ENCODE measurements at places on chromosomes 3 and 15.

DNA sequence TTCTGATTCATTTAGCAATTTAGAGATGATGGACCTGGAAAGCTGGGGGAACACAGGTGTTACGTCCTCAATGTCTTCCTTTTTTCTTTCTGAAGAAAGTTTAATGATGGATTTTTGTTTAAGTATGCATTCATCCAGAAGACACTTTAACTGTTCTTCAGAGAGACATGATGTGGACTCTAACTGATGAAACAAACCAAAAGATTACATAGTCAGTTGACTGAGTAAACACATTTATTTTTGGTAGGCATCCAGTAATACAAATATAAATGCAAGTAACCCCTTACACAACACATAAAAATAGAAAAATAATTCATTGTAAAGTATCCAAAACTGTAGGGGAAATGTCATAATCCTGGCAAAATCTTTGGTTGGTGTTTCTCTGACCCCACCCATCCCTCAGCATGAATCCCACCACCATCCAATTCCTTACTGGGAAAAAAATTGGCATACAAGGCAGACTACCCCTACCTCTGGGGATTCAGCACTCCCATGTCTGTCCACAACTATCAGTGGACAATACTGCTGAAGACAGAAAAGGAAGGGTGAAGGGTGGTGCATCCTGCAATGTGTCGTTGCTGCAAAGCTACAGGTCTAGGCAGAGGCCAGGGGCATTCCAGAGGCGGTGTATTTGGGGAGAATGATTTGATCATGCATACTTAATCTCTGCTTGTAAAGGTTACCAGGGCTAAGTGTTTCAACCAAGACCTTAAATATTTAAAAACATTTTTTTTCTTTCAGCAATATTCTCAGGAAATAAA, 37.4 kb downstream of the THBS1 start:
- DNase-seq = no peak

GRCh38 chr15:95162069-95162468, 930.7 kb downstream of the MCTP2 start:
- no peak for DNase-seq

- no peak for DNase-seq
Observed at GRCh38 chr3:25429361-25430286, 1.6 kb downstream of the RARB start.

DNA sequence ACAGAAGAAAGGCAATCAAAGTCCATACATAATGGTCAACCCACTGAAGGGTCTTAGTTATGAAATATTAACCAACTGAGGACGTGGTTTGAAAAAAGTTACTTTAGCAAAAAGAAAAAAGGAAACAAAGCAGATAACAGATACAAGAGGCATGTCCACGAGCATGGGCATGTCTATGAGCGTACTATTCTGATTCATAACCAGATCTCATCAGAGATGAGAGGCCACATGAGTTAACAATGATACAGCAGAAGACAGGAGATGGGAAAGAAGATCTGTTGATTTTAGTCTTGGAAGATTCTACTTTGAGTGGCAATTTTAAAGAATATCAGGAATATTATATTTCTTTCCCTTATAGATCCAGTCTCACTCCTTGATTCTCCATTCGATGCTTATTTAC, 262.9 kb upstream of the SLITRK3 start:
- no peak for DNase-seq

DNA sequence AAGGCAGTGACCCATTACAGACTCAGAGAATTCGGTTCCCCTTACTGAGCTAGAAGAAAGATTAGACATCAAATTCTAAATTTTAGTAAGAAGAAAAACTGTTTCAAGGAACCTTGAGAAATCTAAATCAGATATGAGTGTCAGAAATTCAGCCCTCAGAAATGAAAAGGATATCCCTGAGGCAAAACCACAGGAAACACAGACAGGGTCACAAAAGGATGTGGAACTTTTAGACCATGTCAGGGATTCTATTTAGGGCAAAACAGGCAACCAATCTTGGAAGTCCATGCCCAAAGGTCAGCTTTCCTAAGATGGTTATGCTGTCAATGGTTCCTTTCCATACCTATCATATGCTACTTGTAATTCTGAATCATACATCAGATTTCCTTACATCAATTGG, 31.6 kb downstream of the SHOX2 start:
- DNase-seq = no peak

GRCh38 chr15:35691891-35692867, 146.2 kb upstream of the DPH6 start:
- DNase-seq = no peak

DNA sequence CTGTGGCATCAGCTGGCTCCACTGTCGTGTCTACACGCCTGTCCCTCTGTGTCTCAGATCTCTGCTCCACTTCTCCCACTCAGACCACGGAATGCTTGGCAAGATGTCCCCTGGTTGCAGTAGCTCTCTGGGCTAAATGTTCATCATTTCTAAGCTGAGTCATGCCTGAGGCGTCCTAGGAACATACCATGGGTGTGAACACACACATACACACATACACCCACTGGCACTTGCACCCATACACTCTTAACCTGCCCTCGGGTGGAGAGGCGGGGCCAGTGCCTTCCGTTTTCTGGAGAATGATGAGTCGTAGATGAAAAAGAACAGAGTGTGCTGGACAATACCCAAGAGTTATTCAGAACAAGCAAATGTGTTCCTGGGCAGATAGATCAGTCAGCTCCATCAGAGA, 72.4 kb downstream of the SENP2 start:
- no peak for DNase-seq

Data from effector CD4-positive, alpha-beta T cell (primary cell).